ENCODE measurements at places on chromosomes 7 and 10.

GRCh38 chr7:36171503-36171902, 18.4 kb downstream of the EEPD1 start:
- DNase-seq: no peak

GRCh38 chr7:38746438-38746837, 115.3 kb upstream of the AMPH start:
- DNase-seq: no peak

GRCh38 chr7:69643708-69644445, 45.6 kb downstream of the AUTS2 start:
- DNase-seq: no peak

- DNase-seq: no peak
These were observed 480 bp downstream of the MNX1 start for GRCh38 chr7:157009778-157010587.

GRCh38 chr10:2476812-2477553, 590.4 kb upstream of the PFKP start:
- DNase-seq: no peak

DNA sequence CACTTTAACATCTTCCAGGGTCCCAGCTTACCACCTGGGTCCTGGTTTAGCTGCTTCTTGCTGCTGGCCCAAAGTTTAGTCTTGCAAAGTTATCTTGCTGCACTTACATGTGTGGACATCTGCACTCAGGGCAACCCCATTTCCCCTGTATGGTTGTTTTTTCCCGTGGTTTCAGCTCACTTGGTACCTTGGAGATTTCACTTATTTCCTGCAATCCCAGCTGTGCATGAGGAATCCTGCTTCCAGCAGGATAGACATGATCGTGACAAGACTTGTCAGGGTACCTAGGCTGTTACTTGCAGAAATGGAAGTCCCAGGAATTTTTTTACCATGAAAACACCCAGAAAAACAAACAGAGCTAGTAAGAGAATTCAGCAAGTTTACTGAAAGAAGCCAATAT, 95.9 kb upstream of the LEP start:
- no peak for DNase-seq

All from type B pancreatic cell (in vitro differentiated cells).